ENCODE measurements at places on chromosomes 11 and 22.

- DNase-seq: no peak
Measured at GRCh38 chr11:76705826-76706225, 35.3 kb upstream of the LRRC32 start.

- no peak for DNase-seq
Measured at GRCh38 chr11:11589437-11589836, 32.4 kb downstream of the GALNT18 start.

- no peak for DNase-seq
Measured at GRCh38 chr22:46595545-46595944, 24.6 kb upstream of the GRAMD4 start.

DNA sequence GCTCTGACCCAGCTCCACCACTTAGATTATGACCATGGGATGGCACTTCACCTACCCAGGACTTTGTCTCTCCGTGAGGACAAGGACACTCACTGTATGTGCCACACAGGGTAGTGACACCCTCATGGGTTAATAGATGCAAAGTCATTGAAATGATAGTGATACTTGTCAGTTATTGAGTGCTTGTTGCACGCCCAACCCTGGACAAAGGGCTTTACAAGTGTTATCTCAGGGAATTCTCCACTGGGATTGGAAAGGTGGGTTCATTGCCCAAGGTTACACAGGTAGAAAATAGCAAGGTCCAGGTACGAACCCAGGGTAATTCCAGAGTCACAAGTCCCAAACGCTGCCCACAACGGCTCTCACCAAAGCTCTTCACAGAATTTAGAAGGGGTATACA is 158.2 kb downstream of the TRIM29 start:
- DNase-seq: no peak

DNA sequence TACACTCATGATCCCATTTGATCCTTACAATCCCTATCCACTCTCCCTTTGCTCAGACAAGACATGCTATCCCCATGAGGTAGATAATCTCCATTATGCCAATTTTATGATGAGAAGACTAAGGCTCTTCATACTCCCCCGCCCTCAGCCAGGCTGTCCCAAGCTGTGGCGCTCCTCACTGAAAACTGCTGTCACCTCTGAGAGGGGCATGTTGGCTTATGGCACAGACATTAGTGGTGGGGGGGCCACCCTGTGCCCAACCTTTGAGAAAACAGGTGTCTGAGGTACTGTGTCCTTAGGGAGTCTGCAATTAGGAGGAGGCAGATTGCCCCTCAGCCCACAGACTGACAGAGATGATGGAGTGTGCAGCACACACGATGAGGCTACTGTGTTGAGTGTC is 2.4 kb downstream of the DDTL start:
- DNase-seq: no peak

- DNase-seq: no peak
Measured at GRCh38 chr11:7442588-7443215, 42.6 kb upstream of the OLFML1 start.

Data from BJ (cell line).